BE2C (cell line): ENCODE measurements at places on chromosomes 3 and 15.

DNA sequence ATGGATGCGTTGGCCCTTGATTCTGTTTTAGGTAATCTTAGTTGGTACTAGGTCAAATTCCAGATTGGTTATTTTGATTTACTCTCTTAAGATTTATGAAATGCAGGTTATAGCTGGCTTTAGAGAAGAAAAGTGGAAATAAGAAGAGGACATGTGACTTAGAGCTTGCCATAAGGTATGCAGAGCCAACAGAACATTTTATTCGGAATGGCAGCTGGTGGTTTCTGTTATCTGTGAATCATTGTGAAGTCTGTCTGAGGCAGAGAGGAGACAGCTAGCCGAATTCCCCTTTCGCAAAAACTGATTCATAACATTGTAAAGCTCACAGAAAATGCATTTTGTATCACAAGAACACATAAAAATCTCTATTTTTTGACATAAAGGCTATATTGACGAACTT, 82.1 kb downstream of the FILIP1L start:
- DNase-seq = no peak

DNA sequence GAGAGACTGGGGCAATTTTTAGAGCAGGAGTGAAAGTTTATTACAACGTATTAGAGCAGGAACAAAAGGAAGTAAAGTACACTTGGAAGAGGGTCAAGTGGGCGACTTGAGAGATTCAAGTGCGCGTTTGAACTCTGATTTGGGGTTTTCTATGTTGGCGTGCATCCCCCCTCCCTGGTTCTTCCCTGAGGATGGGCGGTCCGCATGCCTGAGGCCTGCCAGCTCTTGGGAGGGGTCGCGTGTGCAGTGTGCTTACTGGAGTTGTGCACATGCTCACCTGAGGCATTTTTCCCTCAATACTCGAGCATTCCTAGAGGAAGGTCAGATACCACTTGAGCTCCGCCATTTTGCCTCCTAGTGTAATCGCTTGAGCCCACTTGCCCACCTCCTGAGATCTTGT, 10.4 kb upstream of the CHAC1 start:
- DNase-seq = no peak

DNA sequence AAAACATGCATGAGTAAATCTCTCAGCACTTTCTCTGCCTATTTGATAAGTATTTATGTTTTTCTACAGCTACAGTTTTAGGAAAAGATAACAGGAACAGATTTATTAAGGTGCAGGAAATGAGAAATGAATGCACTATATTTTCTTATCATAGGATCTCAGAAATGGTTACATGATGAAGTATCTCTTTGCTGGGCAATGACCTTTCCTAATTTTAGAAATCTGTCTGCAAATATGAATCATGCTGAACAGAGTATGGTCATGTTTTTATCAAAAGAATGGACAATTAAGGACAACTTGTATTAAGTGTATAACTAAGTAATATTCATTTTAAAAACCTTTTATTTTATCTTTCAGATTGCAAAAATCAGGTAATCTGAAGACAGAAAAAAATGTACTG, 53.8 kb upstream of the SPPL2A start:
- DNase-seq = no peak

GRCh38 chr3:107969994-107970819, 120.6 kb downstream of the CD47 start:
- DNase-seq = peak; percentile 34

- no peak for DNase-seq
These were observed 896.8 kb downstream of the ROBO1 start for GRCh38 chr3:78871048-78871447.
